ENCODE measurements at places on chromosomes 4 and X. TPM values are rescaled to one million over a fixed set of nuclear protein-coding genes. Genes with fewer than 3 reads are reported as not detected.

Gene ASMTL
- total RNA-seq, result 41.8 TPM

Gene HSFX4
- not detected for total RNA-seq

Gene SSX2
- total RNA-seq, result not detected

Gene SHOX
- not detected for total RNA-seq

Gene LNX1
- total RNA-seq, result not detected

Gene TLR10
- total RNA-seq, result not detected

Gene CACNA1F
- 0.32 TPM for total RNA-seq

DNA sequence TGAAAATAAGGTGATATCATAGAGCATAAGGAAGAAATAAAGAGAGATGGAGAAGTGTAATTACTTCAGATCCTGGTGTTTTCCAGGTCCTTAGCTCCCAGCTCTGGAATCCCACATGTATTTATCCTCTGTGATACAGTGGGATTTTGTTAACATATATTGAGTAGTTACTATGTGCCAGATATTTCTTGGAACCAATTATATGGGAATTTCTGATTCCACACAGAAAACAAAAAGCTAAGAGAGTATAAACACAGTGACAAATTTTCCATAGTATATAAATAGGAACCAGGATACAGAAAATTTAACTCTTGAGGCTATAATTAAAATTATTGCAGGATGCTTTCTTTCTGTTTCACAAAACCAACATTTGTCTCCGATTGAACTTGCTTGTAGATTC lies 1067.5 kb downstream of the PCDH7 start:
- no peaks in the 10 kb centered on the region for H3K36me3 ChIP-seq
- H3K27me3 ChIP-seq, result no peaks in the 10 kb centered on the region
- DNase-seq, result no peak
- no peak overlapping the region for H3K27ac ChIP-seq

DNA sequence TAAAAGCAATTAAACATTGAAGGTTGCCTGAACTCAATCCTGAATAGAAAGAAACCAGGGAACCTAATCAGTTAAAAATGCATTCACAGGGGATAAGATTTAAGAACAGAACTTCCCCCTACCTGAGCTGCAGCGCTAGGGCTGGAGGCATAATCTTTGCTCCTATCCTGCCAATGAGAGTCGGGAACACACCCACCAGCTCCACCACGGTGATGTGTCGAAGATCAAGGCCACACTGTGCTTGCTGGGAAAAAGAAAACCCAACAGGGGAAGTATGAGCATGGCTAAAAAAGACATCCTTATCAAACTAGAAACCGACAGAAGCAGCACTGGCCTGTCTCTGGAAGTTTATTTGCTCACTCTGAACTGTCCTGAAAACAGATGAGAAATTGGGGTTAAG lies 66.3 kb downstream of the SRPX start:
- no peak overlapping the region for H3K27ac ChIP-seq
- peaks cover 3% of the 10 kb centered on the region for H3K27me3 ChIP-seq
- no peaks in the 10 kb centered on the region for H3K4me1 ChIP-seq
- no peak overlapping the region for H3K4me3 ChIP-seq

DNA sequence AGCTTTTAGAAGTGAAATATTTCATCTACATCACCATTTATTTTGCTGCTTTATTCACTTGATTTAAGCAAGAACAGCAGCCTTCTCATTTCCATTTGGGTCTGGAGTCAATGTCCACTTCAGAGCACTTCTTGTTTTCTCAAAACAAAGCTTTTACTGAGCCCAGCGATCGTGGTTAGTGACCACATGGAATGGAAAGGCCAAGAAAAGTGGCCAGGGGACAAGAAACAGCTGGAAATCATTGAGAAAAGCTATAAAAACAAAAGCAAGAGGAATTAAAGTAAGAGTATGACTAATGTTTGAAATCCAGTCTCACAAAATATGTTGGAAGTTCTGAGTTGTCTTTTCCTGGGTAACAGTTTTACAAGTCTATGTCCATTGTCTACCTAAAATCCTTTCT lies 328.4 kb upstream of the INTU start:
- H3K36me3 ChIP-seq, result no peaks in the 10 kb centered on the region
- H3K27me3 ChIP-seq, result no peaks in the 10 kb centered on the region
- no peak overlapping the region for H3K27ac ChIP-seq
- DNase-seq, result no peak
- H3K4me3 ChIP-seq, result no peak overlapping the region

DNA sequence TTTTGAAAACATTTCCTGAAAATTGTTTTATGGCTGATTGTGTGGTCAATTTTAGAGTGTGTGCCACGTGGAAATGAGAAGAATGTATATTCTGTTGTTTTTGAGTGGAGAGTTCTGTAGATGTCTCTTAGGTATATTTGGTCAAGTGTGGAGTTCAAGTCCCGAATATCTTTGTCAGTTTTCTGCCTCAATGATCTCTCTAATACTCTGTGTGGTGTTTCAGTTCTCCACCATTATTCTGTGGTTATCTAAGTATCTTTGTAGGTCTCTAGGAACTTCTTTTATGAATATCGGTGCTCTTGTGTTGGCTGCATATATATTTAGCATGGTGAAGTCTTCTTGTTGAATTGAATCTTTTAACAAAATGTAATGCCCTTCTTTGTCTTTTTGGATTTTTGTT lies 113.3 kb downstream of the LINC00632 start:
- peaks cover 10% of the 10 kb centered on the region for H3K4me1 ChIP-seq
- peak overlapping the region; percentile 78 for H3K27ac ChIP-seq
- H3K4me3 ChIP-seq, result no peak overlapping the region
- DNase-seq, result no peak
- H3K36me3 ChIP-seq, result peaks cover 4% of the 10 kb centered on the region

DNA sequence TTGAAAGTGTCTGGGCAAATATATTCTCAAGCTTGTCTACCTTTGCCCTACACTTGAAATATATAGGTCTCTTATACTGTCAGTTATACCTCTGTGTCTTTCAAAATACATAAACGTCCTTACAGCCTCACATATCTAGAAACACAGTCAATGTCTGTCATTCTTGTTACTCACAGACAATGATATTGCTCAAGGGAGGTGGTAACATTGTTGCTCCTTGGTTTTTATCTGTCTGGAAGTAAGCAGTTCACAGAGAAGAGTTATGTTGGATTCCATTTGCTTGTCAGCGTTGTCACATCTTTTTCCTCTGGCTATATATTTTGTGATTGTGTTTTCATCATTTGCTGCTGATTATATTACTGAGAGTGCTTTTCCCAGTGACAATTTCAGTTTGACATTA lies 1528.9 kb downstream of the PCDH7 start:
- H3K27ac ChIP-seq, result no peak overlapping the region
- no peaks in the 10 kb centered on the region for H3K27me3 ChIP-seq
- no peaks in the 10 kb centered on the region for H3K4me1 ChIP-seq
- H3K36me3 ChIP-seq, result no peaks in the 10 kb centered on the region
- H3K4me3 ChIP-seq, result no peak overlapping the region

GRCh38 chrX:13797512-13797911 lies 19.4 kb downstream of the GPM6B start:
- no peaks in the 10 kb centered on the region for H3K4me1 ChIP-seq
- no peak overlapping the region for H3K27ac ChIP-seq
- H3K4me3 ChIP-seq, result no peak overlapping the region

- peaks cover 53% of the 10 kb centered on the region for H3K36me3 ChIP-seq
- no peaks in the 10 kb centered on the region for H3K27me3 ChIP-seq
- no peak for DNase-seq
Measured at GRCh38 chrX:2609431-2610238, 81.5 kb upstream of the CD99 start.

GRCh38 chrX:33252306-33252825 lies 41.0 kb upstream of the DMD start:
- no peak overlapping the region for H3K27ac ChIP-seq
- no peaks in the 10 kb centered on the region for H3K36me3 ChIP-seq
- H3K27me3 ChIP-seq, result no peaks in the 10 kb centered on the region

- H3K4me1 ChIP-seq, result no peaks in the 10 kb centered on the region
- H3K36me3 ChIP-seq, result no peaks in the 10 kb centered on the region
- no peak overlapping the region for H3K4me3 ChIP-seq
- DNase-seq, result no peak
Measured at GRCh38 chr4:9919047-9919446, 102.2 kb downstream of the SLC2A9 start.

DNA sequence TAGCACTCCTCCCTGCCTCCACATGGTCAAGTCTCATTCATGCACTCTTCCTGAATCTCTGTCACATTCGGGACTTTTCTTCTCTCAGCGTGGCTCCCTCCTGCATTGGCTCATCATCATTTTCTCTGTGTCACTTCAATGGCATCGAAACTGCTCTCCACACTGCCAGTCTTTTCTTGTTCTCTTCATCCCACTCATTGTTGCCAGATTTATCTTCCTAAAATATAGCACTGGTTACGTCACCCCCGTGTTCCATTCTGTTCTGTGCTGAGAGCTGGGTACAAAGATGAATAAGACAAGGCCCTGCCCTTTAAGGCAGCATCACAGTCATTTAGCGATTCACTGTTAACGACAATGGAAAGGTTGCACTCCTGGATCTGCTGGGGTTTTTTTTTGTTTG lies 174.4 kb upstream of the TBC1D9 start:
- H3K4me3 ChIP-seq, result no peak overlapping the region
- H3K4me1 ChIP-seq, result no peaks in the 10 kb centered on the region
- H3K27ac ChIP-seq, result no peak overlapping the region
- H3K36me3 ChIP-seq, result no peaks in the 10 kb centered on the region
- H3K27me3 ChIP-seq, result peaks cover 4% of the 10 kb centered on the region

- H3K36me3 ChIP-seq, result no peaks in the 10 kb centered on the region
- H3K4me1 ChIP-seq, result no peaks in the 10 kb centered on the region
- H3K4me3 ChIP-seq, result no peak overlapping the region
- no peak overlapping the region for H3K27ac ChIP-seq
- DNase-seq, result no peak
Measured at GRCh38 chr4:54526560-54526959, 131.2 kb upstream of the KIT start.

GRCh38 chr4:25002681-25003080 lies 28.1 kb downstream of the LGI2 start:
- H3K4me3 ChIP-seq, result no peak overlapping the region
- peaks cover 10% of the 10 kb centered on the region for H3K27me3 ChIP-seq
- H3K4me1 ChIP-seq, result peaks cover 7% of the 10 kb centered on the region
- no peak overlapping the region for H3K27ac ChIP-seq

DNA sequence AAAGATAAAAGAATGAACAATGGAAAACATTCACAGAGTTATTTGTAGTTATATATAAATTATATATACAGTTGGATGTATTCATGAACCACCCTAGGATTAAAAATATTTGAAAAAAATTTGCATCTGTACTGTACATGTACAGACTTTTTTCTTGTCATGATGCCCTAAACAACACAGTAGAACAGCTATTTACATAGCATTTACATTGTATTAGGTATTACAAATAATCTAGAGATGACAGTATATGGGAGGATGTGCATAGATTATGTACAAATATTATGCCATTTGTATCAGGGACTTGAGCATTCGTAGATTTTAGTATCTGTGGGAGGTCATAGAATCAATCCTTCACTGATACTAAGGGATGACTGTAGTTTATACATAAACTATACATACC lies 44.8 kb downstream of the GSTCD start:
- H3K4me3 ChIP-seq, result no peak overlapping the region
- H3K27me3 ChIP-seq, result no peaks in the 10 kb centered on the region
- no peak for DNase-seq
- H3K27ac ChIP-seq, result no peak overlapping the region

DNA sequence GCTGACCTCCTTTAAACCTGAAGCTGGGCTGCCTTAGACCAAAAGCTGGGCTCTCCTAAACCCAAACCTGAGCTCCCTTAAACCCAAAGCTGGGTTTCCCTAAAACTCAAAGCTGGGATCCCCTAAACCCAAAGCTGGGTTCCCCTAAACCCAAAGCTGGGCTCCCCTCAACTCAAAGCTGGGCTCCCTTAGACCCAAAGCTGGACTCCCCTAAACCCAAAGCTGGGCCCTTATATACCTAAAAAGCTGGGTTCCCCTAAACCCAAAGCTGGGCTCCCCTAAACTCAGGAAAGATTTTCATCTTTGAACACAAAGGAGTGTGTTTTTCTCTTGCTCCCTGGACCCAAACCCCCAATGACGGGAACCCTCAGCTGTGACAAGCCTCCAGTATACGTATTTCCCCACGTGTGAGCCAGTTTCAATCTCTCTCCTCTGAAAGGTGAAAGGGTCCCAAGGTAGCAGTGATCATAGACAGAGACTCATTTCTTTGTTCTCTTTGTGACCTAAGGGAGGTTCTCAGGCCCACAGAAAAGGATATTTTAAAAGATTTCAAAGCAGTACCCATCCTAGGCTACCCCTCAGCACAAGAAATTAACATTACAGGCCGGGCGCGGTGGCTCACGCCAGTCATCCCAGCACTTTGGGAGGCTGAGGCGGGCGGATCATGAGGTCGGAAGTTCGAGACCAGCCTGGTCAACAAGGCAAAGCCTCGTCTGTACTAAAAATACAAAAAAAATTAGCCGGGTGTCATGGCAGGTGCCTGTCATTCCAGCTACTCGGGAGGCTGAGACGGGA lies 31.3 kb upstream of the ASMTL start:
- H3K4me1 ChIP-seq, result peaks cover 53% of the 10 kb centered on the region
- no peak for DNase-seq
- peak overlapping the region; percentile 13 for H3K4me3 ChIP-seq
- peak overlapping the region; percentile 89 for H3K27ac ChIP-seq
- H3K27me3 ChIP-seq, result no peaks in the 10 kb centered on the region
- peaks cover 69% of the 10 kb centered on the region for H3K36me3 ChIP-seq

GRCh38 chr4:92362028-92362427 lies 58.3 kb downstream of the GRID2 start:
- no peak overlapping the region for H3K27ac ChIP-seq
- no peaks in the 10 kb centered on the region for H3K4me1 ChIP-seq
- no peaks in the 10 kb centered on the region for H3K27me3 ChIP-seq
- H3K4me3 ChIP-seq, result no peak overlapping the region
- H3K36me3 ChIP-seq, result no peaks in the 10 kb centered on the region
- DNase-seq, result no peak

DNA sequence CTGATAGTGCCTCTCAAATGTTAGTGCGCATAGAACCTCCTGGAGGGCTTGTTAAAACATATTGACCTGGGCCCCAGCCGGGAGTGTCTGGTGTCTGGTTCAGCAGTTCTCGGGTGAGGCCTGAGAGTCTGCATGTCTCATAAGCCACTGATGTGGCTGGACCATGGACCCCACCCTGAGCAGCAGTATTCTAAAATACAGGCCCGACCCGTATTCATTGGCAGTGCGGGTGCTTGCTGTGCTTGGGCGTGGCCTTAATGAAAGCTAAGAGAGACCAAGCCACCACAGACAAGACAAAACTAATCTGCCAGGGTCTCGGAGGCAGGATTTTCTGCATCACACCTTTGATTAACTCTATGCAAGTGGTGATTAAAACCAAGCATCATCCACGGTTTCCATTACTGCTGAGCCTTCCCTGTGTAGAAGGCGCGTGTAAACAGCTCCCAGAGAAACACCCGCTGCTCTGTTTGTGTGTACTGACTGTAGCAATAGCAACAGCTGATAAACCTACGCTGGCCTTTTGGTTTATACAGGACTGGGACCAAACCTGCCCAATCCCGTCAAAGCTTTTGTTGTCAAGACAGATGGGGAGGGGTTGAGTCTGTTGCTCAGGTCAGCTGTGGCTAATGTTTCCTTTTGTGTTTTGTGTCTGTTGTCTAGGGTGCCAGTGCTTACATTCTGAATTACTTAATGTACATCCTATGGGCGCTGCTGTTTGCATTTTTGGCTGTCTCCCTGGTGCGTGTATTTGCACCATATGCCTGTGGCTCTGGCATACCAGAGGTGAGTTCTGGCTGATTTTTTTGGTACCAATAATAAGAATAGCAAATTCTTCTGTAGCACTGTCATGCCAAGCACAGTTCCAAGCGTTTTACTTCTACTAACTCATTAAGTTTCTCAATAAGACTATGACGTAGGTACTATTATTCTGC lies 40.8 kb downstream of the CLCN4 start:
- H3K27ac ChIP-seq, result no peak overlapping the region
- no peak overlapping the region for H3K4me3 ChIP-seq
- DNase-seq, result no peak
- H3K27me3 ChIP-seq, result peaks cover 5% of the 10 kb centered on the region

All from activated T-helper 2 cell treated with anti-CD3 and anti-CD28 coated beads, Interferon-gamma antibody, Interleukin-2, Interleukin-4, amounts not matched to agents 10 μg/mL and 5 μg/mL and 100 μg/mL, durations not matched to agents 14 hours and 24 hours and 36 hours (primary cell).